ENCODE measurements at places on chromosomes 1 and 21. TPM values are rescaled to one million over a fixed set of nuclear protein-coding genes. Genes with fewer than 3 reads are reported as not detected.

- no peak for DNase-seq
Measured at GRCh38 chr1:42163114-42163513, 1.4 kb downstream of the GUCA2A start.

Gene AKR7A3
- total RNA-seq = 0.93 TPM

GRCh38 chr21:17552410-17552809, 39.6 kb downstream of the CXADR start:
- no peak for DNase-seq

Gene ZDHHC18
- 54.9 TPM for total RNA-seq

DNA sequence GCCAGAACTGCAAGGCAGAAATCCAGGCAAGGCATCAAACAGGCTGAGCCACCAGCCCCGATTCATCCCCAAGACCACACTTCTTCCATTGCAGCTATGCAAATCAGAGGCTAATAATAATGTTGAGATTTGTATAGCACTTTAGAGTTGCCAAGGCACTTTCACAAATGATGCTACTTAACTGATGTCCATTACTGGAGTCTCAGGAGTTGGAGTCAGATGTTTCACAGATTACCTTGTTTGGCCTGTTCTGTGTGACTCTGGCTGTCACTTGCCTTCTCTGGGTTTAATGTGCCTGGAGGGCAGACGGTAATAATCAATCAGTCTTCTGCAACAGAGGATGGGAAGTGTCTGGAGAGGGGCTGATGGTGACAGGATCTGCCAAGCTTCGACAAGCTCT, 40.8 kb upstream of the MPZL1 start:
- no peak for DNase-seq

DNA sequence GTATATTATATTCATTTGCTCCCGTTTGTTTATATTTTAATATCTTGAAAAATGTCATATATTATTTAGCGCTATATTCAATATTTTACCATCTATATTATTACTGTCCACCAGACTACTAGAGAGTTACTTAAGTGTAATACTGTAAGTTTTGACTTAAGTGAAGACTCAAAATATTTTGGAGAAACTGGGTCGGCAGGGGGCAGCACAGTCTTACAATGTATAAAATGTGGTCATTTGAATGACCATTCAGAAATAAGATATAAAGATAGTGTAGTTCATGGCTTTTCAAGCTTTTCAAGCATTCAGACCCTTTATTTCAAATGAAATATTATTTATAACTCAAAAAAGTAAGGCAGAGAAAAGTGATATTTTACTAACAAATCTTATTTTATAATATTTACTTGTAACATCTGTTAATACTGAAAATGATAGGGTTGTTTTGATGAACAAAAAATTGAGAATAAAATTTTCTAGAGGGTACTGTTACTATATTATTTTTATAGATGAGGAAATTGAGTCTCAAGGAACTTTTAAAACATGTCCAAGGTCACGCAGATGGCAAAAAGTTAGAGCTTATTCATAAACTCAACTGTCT, 89.0 kb upstream of the SERTAD4 start:
- DNase-seq = peak; percentile 68

Gene AGO3
- total RNA-seq = 26.2 TPM

Gene SLC2A5
- not detected for total RNA-seq

GRCh38 chr1:47635111-47635510, 197.3 kb downstream of the FOXD2 start:
- no peak for DNase-seq

- peak; percentile 55 for DNase-seq
Measured at GRCh38 chr1:17274186-17275170, 25.6 kb downstream of the PADI3 start.

- no peak for DNase-seq
Measured at GRCh38 chr1:96837781-96838216, 116.2 kb downstream of the PTBP2 start.

Gene TMEM200B
- 0.09 TPM for total RNA-seq

Gene FNDC10
- 4.4 TPM for total RNA-seq

Gene ANGPTL3
- total RNA-seq = not detected

DNA sequence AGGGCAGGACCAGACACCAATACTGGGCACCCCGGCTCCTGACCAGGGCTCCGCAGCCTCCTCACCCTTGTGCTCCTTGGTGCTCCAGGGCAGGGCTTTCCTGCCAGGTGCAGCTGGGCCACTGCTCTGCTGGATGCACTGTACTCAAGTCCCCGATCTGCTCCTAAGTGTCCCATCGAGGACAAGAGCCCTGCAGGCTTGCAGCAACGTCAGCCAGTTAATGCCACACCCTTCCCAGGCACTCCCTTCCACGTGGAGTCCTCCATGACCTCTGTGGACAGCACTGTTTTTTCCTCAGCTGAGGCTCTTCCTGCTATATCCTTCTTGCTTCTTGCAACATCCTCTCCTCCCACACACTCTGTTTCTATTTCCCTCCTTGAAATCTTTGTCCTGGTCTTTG, 94.0 kb upstream of the NGF start:
- no peak for DNase-seq

Gene ZNF648
- total RNA-seq = not detected

Gene CHD5
- total RNA-seq = 1.1 TPM

Gene XPR1
- total RNA-seq = 17.6 TPM

- DNase-seq = no peak
Measured at GRCh38 chr1:115282807-115283208, 55.2 kb downstream of the NGF start.

DNA sequence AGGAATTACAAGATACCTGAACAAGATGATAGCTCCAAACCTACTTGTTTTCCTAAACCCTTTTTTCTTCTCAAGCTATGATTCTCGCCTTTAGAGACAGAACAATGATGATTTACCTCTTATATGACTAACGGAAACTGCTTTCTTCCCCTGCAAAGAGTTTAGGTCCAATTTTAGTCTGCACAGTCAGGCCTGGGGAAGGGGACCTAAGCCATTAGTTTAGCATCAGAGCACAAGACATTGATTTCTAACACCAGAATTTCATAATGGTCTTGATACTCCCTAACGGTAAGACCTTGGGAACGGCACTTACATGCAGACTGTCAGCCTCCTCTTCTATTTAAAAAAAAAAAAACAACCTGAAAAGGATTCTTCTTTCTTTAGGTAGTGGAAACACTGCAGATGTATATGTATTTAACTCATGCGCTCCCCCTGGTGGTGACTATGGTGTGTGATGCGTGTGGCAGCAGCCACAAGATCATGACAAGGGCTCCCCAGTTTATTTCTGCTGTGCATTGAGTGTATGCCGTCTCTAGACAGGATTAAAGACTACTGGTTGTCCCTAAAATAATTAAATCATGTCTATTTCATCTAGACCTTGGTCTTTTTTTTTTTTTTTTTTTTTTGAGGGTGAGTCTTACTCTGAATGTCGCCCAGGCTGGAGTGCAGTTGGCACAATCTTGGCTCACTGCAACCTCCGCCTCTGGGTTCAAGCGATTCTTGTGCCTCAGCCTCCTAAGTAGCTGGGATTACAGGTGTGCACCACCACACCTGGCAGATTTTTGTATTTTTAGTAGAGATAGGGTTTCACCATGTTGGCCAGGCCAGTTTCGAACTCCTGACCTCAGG, 37.3 kb upstream of the TMEM222 start:
- DNase-seq = peak; percentile 92

Gene RNU11
- not detected for total RNA-seq

- DNase-seq = no peak
Measured at GRCh38 chr21:41877901-41878830, 978 bp downstream of the PRDM15 start.

DNA sequence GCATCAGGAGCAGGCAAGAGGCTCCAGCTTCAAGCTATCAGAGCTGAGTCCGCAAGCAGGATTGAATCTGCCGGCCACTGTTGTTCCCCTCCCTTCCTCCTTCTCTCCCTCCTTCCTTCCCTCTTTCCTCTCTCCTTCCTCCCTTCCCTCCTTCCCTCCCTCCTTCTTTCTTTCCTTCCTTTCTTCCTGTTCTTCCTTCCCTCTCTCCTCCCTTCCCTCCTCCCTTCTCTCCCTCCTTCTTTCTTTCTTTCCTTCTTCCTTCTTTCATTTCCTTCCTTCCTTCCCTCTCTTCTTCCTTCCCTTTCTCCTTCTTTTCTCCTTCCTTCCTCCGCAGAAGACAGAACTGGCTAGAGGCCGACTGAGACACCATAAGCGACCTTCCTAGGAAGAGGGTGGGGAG, 534.0 kb downstream of the NPHP4 start:
- DNase-seq = no peak

DNA sequence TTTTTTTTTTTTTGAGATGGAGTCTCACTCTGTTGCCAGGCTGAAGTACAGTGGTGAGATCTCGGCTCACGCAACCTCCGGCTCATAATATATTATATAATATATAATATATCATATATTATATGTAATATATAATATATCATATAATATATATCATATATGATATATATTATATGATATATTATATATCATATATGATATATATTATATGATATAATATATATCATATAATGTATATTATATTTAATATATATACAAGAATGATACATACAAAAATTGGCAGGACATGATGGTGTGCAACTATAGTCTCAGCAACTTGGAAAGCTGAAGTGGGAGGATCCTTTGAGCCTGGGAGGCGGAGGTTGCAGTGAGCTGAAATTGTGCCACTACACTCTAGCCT, 1725.5 kb downstream of the MRPL39 start:
- no peak for DNase-seq

DNA sequence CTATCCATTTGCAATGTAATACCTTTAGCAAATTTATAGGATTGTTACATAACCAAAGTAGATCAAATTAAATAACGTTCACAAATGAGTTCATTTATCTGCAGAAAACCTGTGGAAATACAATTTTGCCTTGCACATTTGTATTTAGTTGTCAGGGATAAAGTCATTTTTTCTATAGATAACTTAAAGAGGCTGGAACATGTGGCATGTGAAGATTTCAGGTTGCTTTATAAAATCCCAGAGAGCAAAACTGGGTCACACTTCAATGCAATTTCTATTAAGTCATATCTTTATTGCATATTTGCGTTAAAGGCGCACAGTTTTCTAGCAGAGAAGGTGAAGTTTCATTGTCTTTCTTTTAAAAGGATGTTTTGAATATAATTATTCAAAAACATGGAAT, 342.4 kb downstream of the USP25 start:
- DNase-seq = no peak

DNA sequence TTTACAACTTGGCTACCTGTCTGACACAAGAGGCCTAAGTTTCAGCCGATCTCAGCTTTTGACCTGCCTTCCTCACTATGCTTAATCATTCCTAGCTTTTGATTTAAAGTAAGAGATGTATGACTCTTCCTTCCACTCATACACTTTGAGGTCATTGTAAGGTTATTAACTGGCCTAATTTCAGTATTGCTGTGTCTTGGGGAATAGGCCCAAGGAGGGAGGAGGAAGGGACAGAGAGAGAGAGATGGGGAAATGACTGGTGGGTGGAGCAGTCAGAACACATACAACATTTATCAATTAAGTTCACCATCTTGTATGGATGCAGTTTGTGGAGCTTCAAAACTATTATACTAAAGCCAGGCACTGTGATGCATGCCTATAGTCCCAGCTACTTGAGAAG, 28.3 kb upstream of the FAM20B start:
- DNase-seq = no peak

DNA sequence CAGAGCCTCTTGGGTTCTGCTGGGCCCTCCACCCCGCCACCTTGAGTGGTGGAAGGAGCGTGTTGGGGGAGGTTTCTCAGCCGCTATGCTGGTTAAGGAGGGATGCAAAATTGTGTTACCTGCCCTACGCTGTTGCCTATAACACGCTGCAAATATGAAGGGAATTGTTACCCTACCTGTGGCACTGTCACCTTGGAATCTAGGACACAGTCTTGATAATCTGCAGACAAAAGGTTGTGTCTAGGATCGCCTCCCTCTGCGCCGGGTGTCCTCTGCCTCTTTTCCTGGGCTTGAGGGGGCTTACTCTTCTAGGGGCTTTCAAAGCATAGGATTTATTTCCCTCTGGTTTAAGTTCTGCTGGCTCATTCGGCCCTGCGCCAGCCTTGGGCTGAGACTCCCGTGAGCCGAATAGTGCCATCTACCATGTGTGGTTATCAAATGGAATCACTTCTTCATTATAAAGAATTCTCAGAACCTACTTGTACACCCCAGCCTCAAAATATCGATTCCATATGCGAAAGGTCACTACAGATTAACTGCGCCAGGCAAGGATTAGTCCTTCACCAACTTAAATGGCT, 697 bp downstream of the SLC22A15 start:
- no peak for DNase-seq

Gene ODF2L
- total RNA-seq = 45.6 TPM

DNA sequence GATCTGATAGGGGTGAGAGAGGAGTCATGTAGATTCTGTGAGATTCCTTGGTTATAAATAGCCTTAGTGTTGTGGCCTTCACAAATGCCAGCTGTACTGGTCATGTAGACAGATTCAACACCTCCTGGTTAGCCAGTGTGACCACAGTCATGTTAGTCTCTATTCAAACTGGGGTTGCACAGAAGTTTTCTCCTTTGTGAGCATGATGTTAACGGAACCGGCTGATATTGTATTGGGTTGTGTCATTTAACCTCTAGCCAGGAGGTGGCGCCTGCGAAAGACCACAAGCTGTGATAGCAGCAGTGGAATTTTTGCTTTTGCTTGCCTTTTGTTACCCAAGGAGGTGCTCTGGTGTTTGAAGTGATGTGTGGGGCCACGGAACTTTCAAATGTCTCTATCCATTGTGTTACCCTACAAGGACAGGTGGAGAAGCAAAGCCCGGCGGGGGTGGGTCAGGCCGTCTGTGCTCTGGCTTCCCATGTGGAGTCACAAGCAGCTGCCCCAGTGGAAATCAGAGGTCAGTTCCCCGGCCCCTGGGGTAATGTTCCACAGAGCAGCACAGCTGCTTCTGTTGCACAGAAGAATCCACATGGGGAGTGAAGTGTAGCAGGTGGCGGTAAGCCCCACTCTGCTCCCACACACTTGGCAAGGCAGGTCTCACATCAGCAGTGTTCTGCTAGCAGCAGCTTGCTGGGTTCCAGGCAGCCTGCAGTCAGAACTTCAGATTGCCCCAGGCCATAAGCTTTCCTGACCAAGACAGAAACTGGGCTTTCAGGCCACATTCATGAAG, 112.6 kb downstream of the ADAMTS1 start:
- no peak for DNase-seq

Gene SLC9C2
- total RNA-seq = not detected

Gene MLLT11
- total RNA-seq = 5.0 TPM

DNA sequence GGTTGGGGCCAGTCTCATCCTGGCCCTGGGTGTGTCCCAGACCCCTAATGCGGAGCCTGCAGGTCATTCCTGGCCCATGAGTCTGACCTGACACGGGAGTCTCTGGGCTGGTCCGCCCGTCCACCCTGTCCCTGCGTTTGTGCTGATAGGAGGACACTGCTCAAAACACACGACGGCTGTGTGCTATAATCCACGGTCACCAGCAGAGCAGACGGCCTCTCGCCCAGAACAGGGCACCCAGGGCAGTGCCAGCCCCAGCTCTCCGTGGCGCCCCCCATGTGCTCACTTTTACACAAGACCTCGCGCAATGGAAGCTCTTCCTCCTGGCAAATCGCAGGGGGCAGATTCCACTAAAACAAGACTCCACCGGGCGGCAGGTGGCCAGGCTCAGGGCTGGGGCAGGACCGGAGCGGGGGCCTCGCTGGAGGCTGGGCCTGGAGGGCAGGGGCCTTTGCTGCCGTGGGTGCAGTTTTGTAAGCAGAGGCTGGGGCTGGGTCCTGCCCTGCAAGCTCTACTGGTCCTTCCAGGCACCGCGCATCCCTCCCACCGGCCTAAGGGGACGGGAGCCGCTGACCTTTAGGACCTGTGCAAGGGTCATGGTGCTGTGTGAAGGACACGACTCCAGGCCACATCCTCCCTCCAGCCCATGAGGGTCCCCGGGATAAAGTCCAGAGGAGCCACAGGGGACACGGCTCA, 10.6 kb upstream of the SLC19A1 start:
- DNase-seq = no peak
